ENCODE measurements at places on chromosomes 2 and 18.

- no peak for DNase-seq
Measured at GRCh38 chr2:166676716-166677115, 182.7 kb upstream of the SCN7A start.

GRCh38 chr2:100043891-100044255, 98.5 kb downstream of the AFF3 start:
- DNase-seq, result no peak

DNA sequence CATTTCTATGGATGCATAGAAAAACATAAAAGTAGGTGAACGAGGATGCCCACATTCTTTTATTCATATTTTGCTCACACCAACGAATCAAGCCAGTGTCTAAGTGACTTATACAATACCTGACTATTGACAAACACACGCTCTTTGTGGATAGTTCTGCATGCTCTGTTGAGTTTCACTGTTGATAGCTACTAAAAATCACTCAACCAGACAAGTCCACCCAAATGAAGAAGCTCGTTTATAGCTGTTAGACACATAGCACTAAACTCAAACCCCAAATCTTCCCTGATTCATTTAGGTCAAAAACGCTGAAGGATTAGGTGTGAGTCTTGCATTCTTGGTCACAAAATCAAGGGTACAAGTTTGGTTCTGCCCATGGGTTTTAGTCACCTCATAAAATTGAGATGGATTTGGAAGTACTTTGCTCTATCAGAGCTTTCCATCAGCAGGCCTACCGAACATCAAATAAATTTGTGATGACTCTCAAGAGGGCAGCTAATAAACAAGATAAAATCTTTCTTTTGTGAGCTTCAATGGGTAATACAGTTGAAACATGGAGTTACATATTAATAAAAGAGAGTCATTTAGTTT, 92.7 kb upstream of the ETAA1 start:
- DNase-seq, result no peak

DNA sequence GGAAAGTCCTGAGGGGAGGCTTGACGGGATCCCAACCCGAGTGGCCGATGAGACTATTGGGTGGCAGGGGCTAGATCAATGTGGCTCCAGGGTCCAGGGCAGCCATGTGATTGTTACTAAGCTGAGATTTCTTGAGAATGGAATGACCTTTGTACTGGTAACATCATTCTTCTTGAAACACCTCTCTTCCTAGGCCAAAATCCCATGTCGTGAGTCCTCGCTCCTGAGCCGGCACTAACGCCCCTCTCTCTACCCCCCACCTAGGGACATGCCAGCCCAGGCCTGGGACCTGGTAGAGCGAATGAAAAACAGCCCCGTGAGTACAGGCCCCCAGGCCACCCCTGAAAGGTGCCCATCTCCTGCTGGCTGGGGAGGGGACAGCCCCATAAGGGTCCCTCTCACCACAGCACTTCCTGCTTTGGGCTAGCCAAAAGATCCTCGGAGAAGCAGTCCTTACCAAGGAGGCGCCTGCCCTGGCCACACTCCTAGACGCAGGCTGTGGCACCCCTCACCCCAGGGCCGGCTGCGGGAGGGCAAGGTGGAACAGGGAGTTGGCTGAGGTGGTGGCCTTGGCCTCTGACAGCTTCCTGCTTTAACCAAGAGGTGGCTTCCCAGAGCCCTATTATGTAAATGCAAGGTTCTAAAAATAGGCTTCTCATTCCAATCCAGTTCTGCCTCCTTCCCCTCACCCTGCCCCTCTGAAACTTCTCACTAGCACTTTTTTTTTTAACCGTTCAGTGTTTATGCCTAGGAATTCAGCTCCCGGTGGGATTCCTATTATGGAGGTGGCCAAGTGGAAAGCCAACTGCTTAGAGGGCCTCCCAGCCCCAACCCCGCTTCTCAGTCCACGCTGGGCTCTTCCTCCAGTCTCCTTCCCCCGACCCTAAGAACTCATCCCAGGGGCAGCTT, 126.6 kb upstream of the PPP1CB start:
- peak; percentile 56 for DNase-seq

GRCh38 chr18:51010218-51010617, 19.8 kb upstream of the SMAD4 start:
- DNase-seq, result no peak

GRCh38 chr18:79634593-79635426, 44.8 kb upstream of the CTDP1 start:
- DNase-seq, result no peak

DNA sequence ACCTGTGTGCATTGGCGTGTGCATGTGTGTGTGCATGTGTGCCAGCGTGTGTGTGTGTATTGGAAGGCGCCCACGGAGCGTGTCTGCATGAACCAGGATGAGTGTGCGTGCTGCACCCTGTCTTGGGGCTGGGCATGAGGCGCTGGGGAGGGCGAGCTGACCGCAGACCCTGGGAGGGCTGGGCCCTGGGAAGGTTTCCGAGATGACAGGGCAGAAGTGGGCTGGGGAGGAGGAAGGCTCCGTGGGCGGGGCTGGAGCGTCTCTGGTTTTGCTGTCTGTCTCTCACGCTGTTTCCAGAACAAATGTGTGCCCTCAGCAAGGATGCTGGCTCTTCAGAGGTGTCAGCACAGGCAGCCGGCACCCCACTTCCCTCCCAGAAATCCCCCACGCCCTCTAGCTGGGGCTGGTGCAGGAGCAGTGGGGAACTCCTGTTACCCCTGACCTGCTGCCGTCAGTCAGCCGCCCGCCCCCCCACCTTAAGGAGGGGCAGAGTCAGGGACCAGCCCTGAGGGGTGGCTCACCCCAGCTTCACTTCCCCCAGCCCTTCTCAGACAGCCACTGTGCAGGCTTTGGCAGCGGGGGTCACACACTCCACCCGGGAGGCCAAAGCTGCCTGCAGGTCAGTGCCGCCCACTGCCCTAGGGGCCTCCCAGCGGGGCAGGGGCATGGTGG, at the start of gene GPR35:
Gene GPR35 (plus strand): TSS at position 531 of the 672 bp plus-strand sequence. CDS start 4,473 bp downstream, outside the sequence.
- peak; percentile 77 for DNase-seq

DNA sequence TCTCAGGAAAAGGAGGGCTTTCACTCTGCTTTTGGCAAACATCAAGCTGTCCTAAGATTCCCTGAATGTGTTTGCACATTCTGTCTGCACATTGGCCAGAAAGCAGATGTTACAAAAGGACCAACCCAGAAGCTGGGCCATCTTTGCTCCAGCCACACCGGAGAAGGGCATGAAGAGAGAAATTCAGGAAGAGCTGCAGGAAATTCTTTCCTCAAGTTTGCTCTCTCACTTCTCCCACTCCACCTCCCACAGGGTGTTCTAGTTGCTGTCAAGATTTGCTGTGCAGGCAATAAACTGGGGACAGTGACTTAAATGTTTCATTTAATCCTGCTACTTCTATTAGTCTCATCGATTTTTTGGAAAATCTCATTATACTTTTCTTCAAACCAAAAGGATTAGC, 137.7 kb upstream of the UNC80 start:
- DNase-seq, result no peak

- DNase-seq, result no peak
Measured at GRCh38 chr2:28644760-28645159, 106.9 kb upstream of the PPP1CB start.

Measured in GM12865 (cell line).